ENCODE measurements at places on chromosomes 4 and X. TPM values are rescaled to one million over a fixed set of nuclear protein-coding genes. Genes with fewer than 3 reads are reported as not detected.

ZFP92 gene
- 0.08 TPM for total RNA-seq

NWD2 gene
- 0.08 TPM for total RNA-seq

TECRL gene
- not detected for total RNA-seq

STATH gene
- not detected for total RNA-seq

LGI2 gene
- total RNA-seq = 0.20 TPM

CSAG1 gene
- not detected for total RNA-seq

MYOZ2 gene
- not detected for total RNA-seq

YY2 gene
- 0.56 TPM for total RNA-seq

SMR3A gene
- not detected for total RNA-seq

ARSJ gene
- 6.0 TPM for total RNA-seq

Measured in esophagus mucosa (tissue), 1 donor.